ENCODE measurements at places on chromosomes 11 and 22.

DNA sequence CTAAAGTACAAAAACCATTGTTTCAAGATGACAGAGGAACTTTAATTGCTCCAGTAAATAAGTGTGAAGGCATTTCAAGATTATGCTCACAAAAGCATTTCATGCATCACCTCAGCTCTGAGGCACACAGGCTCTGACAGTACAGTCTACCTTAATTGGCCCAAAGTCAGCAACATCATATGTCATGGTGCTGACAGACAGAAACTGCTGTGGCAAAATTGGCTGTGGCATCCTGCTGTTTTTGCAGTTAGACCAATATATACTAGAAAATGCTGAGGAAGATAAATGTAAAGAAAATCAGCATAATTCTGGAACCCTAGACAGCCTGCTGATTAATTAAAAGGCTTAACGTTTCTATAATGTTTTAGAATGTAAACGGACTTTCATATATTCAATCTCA lies 34.9 kb upstream of the PPP2R1B start:
- no peak for DNase-seq

DNA sequence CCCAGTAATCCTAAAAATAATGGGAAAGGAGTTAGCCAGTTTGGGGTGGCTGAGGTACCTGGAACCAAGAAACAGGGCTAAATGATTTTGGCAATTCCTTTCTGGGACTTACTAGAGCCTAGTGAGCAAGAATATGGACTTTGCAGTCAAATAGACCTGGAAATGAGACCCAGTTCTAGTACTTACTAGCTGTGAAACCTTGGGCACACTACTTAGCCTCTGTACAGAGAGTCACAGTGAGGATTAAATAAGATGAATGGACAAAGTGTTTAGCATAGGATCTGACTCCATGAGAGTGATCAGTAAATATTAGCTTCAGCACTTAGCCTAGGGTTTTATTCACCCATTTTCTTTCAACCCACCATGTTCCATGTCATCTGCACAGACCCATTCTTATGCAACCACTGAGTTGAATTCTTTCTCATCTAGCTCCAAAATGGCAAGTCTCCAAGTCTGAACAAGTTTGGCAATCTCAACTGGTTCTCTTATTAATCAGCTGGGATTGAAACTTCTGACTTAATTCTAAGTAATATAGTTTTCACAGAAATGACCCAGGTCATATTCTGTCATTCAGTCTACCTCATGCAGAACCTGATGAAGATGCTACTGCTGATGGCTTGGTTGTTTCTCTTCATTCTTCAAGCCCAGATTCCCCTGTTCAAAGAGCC lies 15.0 kb upstream of the SORL1 start:
- DNase-seq, result no peak

- no peak for DNase-seq
Observed at GRCh38 chr22:36457688-36458450, 23.6 kb downstream of the TXN2 start.

DNA sequence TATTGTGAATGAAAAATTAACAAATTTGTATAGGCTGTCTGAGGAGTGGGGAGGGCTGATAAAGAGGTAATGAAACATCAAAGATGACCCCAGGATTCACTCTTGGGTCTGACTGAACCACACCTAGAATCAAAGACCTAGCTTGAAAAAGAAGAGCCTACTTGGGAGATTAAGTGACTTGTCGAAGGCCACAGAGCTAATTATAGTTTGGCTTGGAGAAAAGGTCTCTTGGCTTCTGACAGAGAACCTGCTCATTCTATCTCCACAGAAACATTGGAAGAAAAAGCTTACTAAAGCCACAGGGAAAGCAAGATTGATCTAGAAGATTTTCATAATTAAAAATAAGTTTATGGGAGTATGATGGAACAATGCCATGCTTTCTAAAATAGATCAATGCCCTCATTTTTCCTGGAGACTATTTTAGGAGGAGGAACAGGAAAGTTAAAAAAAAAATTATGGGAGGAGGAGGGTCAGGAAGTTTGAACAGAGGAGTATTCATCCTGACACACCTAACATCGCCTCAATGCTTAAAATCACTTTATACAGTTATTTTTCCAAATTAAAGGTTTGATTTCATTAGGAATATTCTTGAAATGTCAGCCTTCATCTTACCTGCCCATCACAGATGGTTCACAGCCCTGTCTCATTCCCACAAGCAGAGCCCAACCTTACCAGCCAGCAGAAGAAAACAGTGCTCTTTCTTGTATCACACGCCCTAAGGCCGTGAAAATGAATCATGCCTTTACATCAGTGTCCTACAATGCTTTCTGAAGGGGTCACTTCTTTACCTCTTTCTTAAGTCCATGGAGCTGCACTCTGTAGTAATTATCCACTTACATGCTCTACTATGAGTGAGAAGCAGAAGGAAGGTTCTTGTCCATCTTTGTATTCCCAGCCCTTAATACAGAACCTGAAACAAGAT lies 231.1 kb upstream of the MPPED2 start:
- no peak for DNase-seq

DNA sequence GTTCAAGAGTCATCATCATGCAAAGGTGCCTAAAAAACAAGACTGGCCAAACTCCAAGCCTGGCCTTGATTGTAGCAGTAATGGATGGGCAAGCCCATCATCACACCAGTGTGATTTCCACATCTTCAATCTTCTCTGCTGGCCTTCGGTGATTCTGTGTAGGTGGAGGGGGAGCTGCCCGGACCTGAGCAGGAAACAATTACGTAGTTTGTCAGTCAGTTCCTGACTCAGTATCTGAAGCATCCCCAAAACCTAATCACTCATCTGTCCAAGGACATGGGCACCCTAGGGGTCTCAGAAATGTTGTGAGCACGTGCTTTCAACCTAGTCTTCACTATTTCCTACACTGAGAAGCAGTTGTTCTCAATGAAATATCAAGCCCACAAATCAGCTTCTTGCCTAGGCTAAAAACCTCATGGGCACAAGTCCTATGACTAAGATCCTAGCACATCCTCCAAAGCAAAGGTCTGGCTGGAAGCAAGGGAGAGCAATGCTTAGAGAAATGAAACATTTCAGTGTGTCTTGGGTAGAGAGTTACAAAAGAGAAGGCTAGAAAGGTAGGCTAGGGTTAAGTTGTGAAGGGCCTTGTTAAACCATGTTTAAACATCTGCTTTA lies 24.6 kb downstream of the ATG16L2 start:
- DNase-seq, result no peak

DNA sequence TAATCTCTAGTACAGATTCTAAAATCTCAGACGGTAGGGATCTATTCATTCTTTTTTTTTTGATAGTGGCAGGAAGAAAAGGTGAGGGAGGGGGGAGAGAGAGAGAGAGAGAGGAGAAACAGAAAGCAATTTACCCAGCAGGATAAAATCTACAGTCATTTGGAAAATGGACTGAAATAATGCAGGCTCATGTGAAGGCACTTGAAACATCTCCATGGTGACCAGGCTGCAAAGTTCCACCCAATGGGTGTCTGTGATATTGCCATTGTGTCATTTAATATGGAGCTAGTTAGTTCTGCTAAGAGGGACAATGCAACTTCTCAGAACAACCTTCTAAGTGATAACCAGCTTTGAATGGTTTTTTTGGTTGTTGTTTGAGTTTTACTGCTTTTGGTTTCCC lies 165.2 kb upstream of the RAG2 start:
- no peak for DNase-seq
